ENCODE measurements at places on chromosomes 16 and 17.

DNA sequence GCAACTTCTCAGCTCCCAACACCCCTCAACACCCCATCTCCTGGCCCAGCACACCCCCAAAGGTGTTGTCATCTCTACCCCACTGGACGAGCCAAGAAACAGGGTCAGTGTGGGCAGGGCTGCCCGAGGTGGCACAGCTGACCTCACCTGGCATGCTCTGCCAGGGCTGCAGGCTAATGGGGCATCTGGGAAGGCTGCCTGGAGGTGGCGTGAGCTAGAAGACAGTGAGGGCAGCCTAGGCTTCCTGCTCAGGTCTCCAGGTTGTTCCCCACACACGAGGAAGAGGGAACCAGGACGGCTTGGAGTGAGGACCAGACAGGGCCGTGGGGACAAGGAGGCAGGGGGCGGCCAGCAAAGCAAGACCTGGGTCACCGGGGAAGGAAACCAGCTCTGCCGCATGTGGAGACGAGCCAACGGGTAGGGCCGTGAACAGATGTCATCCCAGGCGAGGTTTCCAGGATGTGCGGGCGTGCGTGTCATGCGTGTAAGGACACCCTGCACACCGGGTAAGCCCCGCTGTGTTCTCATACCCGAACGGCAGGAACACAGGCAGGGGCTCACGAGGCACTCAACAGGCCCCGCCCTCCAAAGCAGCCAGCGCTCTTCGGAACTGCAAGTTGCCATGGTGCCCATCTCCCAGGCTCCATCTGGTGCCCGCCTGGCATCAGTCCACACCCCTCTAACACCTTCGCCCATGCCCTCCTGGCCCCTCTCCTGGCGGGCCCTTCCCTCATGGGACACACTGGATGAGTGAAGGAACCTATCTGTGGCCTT lies 29.6 kb upstream of the PVALEF start:
- DNase-seq, result no peak

DNA sequence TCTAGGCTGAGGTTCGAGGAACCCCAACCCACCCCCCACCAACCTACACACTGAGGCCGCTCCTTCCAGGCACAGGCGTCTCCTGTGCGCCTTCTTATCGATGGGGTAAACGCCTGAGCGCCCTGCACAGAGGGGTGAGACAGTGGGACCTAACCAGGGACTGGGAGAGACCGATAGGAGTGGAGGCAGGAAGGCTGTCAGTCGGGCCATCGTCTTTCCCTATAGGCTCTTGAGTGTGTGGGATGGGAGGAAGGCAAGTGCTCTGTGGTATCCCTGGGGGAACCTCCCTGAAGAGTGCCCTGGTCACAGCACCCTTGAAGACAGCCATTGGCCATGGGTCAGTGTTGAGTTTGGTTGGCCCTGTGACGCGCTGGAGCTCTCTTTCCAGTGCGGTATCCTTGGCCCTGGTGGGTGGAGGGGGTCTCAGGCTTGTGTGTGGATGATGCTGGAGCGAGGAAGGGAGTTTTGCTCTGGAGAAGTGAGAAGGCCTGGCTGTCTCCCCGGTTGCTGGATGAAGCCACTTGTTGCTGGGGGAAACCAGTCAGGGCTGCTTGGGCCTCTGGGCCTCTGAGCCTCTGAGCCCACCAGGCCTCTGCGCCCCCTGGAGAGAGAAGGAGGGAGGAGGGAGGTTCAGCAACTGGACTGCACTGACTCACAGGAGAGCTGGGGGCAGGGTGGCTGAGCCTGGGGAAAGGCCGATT lies 1.7 kb downstream of the GPRC5C start:
- DNase-seq, result no peak

DNA sequence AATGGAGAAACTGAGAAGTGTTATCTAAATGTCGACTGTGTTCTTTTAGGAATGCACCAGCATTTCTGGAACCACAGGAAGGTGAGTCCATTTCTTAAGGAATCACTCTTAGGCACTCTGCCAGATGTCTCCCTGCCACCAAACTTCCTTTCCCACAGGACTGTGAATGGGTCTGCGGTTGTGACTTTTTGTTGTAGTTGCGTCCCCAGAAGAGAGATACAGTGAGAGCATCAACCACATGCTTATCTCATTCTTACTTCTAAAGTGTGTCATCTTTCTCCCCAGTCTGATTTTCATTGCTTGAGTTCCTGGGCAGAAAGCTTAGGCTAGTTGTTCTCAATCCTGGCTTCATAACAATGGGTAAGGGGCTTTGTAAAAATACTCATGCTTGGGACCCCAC lies 13.4 kb downstream of the ITPRIPL2 start:
- no peak for DNase-seq

DNA sequence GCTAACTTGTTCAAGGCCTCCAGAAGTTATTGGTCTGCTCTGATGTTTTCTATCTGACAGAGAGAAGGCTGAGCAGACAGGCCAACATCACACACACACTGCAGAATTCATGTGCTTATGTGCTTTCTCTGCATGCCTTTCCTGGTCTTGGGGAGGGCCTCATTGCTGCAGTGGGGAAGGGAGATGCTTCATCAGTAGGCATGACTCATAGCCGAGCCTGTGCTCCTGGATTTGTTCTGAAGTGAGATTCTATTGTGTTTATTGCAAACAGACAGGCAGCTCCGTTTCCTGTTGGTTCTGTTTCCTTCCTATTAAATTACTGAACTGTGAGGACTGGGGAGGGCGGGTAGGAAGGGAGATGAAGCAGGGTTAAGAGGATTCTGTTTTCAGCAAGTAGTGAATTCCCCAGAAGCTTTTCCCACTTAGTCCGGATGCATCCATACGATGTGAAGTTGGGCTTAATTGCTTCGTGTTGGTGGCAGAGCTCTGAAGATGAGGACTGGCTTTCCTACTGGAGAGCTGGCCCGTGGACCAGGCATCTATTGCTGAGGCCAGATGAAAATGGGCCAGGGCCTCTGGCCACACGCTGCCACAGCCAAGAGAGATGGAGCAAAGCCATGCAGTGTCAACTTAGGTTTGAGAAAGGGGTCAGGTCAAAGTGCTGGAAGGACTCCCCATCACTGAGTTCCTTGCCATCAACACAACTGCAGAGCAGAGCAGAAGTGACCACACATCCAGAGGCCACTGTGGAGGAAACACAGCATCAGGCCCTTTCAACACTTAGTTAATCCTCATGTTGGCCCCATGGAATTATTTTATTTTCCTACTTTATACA lies 179.3 kb downstream of the UTP18 start:
- DNase-seq, result peak; percentile 33

GRCh38 chr16:74218871-74219270 lies 77.7 kb upstream of the PSMD7 start:
- DNase-seq, result no peak

GRCh38 chr16:75390926-75391653 lies 42.2 kb downstream of the CFDP1 start:
- DNase-seq, result no peak

DNA sequence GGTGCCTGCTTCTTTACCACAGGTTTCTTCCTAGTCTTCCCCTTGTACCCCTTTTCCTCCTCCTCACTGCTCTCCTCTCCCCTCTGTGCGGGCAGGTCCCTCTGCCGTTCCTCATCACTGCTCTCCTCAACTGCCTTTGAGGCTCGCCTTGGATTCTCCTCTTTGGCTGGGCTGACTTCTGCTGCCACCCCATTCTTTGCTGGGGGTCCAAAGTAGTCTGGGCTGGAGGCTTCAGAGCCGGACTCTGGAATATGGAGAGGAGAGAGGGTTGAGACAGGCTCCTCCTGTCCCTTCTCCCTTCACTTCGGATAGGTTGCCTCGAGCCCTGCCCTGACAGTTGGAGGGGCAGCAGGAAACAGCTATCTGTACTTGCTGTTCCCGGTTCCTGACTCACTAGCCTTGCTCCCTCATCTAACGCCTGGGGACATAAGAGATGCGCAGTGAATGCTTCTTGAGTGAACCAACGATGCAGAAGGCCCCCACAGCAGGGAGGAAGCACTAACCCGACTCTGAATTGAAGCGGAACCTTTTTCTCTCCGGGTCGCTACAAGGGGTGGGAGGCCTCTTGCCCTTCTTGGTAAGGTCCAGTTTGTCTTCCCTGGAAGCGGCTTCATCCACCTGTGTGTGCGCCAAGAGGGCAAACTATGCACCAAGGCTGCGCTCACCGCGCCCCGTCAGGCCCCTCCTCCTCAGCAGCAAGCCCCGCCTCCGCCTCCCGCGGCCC lies 655 bp downstream of the HIRIP3 start:
- DNase-seq, result peak; percentile 97

GRCh38 chr16:53822936-53823529 lies 119.1 kb downstream of the FTO start:
- DNase-seq, result peak; percentile 23

DNA sequence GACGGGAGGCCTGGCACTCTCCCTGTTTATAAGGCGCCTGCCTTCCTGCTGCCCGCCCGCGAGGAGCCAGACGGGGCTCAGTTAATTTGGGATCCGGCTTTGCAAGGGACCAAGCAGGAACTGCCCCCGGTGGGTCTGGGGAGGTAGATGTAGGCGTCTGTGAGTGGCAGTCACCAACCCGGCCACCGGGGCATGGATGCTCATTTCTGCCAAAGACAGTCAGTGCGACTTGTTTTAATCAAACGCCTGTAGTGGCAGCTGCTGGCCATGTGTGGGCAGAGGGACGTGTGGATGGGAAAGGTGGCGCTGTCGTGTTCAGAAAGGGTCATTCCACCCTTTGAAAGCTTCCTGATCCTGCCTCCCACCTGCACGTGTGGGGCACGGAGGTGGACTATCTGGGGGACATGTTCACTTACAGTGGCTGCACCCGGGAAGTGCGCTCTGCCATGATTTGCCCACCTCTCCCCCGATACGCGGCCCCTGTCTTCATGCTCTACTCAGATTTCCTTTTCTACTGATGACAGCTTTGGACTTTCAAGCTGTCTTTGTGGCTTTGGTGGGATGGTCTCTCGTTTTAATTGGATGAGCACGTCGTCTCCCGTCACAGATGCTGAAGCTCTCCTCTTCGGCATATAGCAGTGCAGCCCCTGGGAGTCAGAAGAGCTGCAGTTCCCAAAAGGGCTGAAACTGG lies 60.3 kb upstream of the CIBAR2 start:
- DNase-seq, result peak; percentile 81

GRCh38 chr17:15119968-15120367 lies 145.2 kb downstream of the PMP22 start:
- DNase-seq, result peak; percentile 9

GRCh38 chr17:601926-602303 lies 112.7 kb downstream of the VPS53 start:
- no peak for DNase-seq

DNA sequence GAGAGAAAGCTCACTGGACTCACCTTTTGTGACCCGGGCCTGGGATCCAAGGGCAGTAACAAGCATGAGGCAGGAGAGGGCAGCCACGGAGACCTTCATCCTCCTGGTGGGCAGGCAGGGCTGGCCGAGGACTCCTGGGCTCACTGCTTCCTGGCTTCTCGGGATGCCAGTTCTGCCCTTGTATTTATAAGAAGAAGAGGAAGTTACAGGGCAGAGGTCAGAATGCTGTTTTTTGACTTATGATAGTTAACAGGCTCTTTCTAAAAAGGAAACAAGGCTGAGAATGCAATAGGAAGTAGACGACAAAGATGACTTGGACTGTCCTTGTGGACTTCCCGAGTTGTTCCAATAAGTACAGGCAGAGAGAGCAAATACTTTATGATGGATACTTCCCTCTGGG lies at the start of gene CCL23:
TSS of gene CCL23 (minus strand) at position 174 of the 400 bp plus-strand sequence. CDS start at position 99, 75 bp downstream.
- no peak for DNase-seq

DNA sequence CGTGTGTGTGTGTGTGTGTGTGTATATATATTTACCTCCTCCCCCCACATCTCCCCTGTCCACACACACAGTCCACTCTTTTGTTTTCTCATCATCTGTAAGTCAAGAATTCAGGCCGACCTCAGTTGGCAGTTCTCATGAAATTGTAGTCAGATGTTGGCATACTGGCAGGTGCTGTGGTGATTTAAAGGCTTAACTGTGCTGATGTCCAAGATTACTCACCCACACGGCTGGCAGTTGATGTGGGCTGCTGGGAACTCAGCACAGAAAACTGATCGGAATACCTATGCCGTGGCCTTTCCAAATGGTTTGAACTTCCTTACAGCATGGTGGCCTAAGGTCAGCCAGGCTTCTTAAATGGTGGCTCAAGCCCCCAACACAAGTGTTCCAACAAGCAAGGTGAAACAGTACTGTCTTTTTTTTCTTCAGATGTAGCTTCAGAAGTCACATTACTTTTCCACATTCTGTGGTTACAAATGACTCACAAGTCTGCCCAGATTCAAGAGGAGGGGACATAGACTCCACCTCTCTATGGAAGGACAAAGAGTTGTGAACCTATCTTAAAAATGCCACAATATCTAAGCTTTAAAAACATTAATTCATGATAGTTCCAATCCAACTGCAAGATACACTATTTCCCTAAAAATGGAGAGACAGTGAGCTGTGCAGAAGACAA lies 198.5 kb upstream of the HS3ST4 start:
- DNase-seq, result no peak

DNA sequence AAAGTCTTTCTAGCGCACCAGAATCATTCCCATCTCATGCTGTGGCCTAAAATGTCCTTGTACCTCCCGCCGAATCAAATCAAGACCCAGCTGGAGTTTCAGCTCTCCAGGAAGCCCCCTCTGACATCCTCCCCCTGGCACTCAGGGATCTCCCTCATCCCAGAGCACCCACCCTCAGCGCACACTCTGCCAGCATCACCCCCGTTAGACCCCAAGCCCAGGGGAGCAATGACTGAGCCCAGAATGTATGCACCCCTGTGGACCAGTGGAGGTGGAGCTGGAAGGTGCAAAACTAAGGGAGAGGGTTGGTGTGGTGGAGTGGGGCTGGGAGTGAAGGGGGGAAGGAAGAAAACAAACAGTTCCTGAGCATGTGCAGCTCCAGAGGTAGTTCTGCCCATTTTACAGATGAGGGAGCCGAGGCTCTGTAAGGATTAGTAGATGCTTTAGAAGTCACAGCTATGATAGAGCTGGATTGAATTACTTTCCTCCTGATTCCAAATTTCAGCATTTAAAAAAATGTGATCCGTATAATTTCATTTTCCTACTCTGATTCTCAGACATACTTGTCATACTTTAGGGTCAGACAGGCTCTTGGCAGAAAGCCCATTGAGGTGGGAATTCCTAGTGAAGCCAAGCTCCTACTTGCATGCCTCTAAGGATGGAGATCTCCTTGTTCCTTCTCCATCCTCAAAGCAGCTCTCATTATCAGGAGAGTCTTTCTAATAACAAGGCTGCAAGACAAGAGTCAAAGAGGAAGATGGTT lies 242.7 kb downstream of the KATNIP start:
- no peak for DNase-seq

GRCh38 chr17:80183581-80184422 lies 14.0 kb downstream of the CARD14 start:
- DNase-seq, result no peak

- no peak for DNase-seq
Observed at GRCh38 chr17:1251866-1252608, 18.2 kb upstream of the BHLHA9 start.

- no peak for DNase-seq
Observed at GRCh38 chr16:80556481-80556880, 15.7 kb downstream of the DYNLRB2 start.

GRCh38 chr17:17044846-17045561 lies 2.7 kb downstream of the MPRIP start:
- DNase-seq, result peak; percentile 82

GRCh38 chr16:89241187-89242007 lies 23.9 kb downstream of the ZNF778 start:
- peak; percentile 78 for DNase-seq

Data from ELR (cell line).